Aorta (tissue), 5 donors: ENCODE measurements at places on chromosomes 4 and X. TPM values are rescaled to one million over a fixed set of nuclear protein-coding genes. Genes with fewer than 3 reads are reported as not detected.

The CEP44 gene
- polyA plus RNA-seq, result 11.3 TPM

The DGKK gene
- not detected for polyA plus RNA-seq

The EGFL6 gene
- polyA plus RNA-seq, result not detected

The GDPD2 gene
- polyA plus RNA-seq, result 1.0 TPM

The ATP1B4 gene
- polyA plus RNA-seq, result not detected

The CXorf65 gene
- not detected for polyA plus RNA-seq

The TMPRSS11F gene
- not detected for polyA plus RNA-seq

The CENPVL1 gene
- not detected for polyA plus RNA-seq

The HSD17B13 gene
- polyA plus RNA-seq, result 0.38 TPM

The TEX11 gene
- polyA plus RNA-seq, result not detected
